Dermis microvascular lymphatic vessel endothelial cell (primary cell): ENCODE measurements at places on chromosomes 16 and 17. TPM values are rescaled to one million over a fixed set of nuclear protein-coding genes. Genes with fewer than 3 reads are reported as not detected.

The CCDC144A gene
- total RNA-seq = 0.77 and 2.5 TPM in 2 replicates

The CACNG4 gene
- total RNA-seq = not detected in 2 replicates

The CX3CL1 gene
- 1.8 and 4.0 TPM in 2 replicates for total RNA-seq

The COPRS gene
- total RNA-seq = 58.9 and 60.1 TPM in 2 replicates

The ITGAX gene
- 0.63 and 0.64 TPM in 2 replicates for total RNA-seq

The PRAC2 gene
- total RNA-seq = not detected in 2 replicates

The NUPR1 gene
- 1.4 and 9.0 TPM in 2 replicates for total RNA-seq

The GPR179 gene
- not detected in 2 replicates for total RNA-seq

The BCO1 gene
- total RNA-seq = under 0.01 TPM in 1 of 2 replicates, not detected in the other

GRCh38 chr17:57415751-57416207 is 159.5 kb downstream of the MSI2 start:
- no peak for DNase-seq

- DNase-seq = no peak
Measured at GRCh38 chr16:14100825-14101224, 29.7 kb downstream of the MRTFB start.

GRCh38 chr17:49575679-49576087 is at the start of gene NXPH3:
NXPH3 (plus strand) TSS chr17:49575871; CDS start chr17:49576220, 349 bp downstream.
- DNase-seq = no peak

DNA sequence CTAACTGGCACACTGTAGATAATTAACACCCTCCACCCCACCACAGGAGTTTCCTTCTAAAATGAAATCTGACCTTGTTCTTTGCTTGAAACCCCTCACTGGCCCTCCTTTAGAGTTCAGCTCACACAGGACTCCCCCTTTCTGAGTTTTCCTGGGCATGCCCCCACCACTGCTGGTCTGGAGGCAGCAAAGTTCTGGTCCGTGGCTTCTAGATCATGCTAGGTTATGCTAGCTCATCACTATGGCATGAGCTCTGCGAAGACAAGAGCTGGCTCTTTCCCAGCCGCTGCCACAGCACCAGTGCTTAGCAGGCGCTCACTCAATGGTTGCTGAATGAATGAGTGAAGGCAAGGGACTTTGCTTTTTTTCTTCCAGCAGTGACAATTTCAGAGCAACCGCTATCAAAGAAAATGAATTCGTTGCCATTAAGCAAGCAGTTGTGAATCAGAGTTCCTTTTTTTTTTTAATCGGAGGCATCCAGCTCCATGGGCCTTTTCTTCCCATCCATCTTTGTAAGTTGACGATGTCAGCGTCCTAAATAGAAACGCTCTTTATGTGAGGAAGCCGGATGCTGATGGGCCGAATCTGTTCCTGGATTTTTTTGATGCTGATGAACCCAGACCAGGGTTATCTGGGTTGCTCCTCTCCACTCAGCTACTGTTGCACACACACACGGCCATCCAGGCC is 80.8 kb upstream of the NOL11 start:
- no peak for DNase-seq

GRCh38 chr16:75761108-75761507 is 34.8 kb upstream of the CPHXL start:
- peak; percentile 7 for DNase-seq

DNA sequence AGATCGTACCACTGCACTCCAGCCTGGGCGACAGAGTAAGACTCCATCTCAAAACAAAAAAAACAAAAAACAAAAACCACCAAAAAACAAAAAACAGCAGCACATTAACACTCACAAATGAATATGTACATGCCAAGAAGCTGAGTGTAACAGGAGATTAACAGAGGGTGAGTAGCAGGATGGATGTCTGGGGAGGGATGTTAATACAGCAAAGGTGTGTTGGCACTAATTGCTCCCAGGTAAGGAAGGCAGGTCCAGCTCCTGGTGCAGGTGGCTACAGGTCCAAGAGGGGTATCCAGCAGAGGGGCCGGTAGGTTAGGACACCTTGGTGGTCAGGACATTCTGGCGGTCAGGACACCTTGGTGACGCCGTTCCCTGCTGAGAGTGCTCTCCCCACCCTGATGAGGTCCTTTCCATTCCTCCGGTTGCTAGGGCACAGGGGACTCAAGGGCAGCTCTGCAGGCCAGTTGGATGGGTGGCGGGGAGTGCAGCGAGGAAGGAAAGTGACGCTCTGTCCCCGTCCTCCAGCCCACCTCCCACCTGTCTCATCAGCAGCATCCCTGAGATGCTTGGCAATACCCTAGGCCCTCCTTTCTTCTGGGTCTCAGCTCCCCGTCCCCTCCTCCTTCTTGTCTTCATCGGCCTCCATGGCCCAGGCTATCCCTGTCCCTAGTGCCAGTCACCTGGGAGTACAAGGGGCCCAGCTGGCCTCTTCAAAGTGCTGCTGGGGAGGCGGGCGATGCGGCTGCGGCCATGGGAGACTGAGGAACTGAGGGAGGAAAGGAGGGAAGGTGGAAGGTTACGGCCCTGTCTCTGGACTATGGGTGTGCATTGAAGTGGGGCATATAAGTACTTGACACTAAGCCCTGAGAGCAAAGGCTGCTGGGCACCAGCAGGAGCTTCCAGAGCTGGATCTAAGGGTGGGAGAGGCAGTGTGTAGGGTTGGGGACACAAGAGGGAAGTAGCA is 10.7 kb upstream of the GFAP start:
- DNase-seq = no peak

DNA sequence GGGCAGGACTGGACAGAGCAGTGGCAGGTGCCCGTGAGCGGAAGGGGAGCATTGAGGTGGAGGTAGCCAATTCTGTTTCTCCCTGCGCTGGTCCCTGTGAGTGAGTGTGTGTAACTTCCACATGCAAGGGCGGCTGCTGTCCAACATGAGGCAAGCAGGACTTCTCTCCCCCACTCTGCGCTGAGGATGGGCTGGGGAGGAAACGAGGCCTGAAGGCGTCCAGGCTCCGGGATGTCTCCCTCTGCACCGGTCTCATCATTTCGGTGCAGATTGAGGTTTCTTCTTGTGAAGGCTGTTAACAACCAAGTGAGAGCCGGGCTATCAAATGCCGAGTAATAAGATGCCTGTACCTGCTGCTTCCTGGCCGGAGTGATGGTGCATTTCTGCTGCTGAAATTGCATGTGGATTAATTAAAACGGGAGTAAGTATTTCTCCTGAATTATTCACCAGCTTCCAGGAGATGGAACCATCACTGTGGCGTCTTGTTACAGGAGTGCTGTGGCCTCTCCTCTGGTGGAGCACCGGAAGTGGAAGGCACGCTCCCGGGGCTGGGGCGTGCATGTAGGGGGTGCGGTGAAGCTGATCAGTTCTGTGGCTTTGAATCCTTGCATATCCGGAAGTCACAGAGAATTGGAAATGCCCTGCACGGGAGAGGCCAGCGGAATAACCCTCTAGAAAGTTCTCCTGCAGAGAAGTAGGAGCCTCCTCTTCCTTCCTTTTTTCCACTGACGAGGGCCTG is 41.7 kb upstream of the MGAT5B start:
- DNase-seq = no peak

DNA sequence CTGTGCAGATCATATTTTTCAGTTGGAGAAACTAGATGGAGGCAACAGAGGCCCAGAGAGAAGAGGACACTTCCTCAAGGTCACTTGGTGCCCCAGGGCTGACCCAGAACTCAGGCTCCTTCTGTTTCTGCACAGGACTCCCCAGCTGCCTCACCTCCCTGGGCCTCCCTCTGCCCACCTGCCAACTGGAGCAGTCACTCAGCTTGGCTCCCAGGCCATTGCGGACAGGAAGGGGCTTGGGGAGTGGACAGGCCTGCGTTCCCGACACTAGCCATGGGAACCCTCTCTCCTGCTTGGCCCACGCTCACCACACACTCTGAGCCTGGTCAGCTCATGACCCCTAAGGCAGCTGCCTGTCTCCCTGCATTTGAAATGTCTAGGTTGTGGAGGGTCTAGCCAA is 78.1 kb upstream of the BRD7 start:
- DNase-seq = no peak

- no peak for DNase-seq
Measured at GRCh38 chr17:76572201-76572910, 13.3 kb downstream of the ST6GALNAC2 start.

DNA sequence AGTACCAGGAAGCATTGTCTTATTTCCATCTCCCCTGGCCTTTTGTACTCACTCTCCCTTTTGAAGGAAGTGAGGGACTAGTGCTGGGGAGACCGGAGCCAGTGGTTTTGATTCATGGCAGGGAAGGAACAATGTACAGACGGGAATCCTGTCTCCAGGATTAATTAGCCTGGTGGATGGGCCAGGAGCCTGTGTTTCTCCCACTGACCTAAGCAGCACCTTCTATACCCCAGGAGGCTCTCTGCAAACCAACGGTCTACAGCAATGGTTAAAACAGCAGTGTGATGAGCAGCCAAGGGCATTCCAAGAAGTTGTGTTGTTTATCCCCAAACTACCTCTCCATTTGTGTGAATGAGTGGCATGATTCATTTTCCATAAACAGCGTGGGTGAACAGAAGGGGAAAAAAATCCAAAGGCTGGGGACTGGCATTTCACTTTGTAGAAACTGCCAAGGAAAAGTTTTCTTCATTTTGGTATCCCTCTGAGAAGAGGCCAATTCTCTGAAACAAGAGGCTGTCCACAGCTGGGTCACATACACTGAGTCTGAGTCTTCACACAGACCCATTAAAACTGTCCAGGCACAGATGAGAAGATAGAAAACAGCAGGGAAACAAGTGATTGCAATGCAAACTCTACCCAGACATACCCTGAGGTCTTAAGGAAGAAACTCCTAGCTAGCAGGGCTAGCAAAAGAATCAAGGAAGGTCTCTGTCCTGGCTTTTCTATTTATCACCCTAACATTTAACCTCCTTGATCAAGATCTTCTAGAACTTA is 18.1 kb downstream of the ANKFN1 start:
- no peak for DNase-seq

- DNase-seq = no peak
Measured at GRCh38 chr16:4318451-4318910, 2.6 kb downstream of the GLIS2 start.

DNA sequence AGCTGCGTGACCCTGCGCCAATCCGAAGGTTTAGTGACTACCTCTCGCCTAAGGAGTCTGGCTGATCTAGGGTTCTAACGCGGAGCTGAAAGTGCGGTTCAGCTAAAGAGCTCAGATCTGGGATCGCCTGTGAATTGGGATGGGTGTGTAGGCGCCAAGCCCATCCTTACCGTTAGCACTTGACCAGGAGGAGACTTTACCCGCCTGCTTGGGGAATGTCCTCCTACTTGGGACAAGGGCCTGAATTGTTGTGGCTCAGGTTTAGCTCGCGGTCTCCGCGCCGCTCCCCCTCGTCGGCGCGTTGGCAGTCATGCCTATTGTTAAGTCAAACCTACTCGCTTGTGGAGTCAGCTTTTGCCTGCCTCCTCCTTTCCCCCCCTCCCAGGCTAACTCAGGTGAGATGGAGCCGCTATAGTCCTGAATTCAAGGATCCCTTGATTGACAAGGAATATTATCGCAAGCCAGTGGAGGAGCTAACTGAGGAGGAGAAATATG is 480 bp downstream of the MRPS7 start:
- DNase-seq = peak; percentile 51

DNA sequence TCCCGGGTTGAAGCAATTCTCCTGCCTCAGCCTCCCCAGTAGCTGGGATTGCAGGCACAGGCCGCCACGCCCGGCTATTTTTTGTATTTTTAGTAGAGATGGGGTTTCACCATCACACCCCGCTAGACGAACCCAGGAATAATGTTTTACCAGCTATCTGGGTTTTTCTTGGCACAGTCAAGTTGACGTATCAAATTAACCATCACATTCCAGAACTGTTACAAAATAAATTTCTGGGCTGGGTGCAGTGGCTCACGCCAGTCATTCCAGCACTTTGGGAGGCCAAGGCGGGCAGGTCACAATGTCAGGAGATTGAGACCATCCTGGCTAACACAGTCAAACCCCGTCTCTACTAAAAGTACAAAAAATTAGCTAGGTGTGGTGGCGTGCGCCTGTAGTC is 501.2 kb downstream of the SHISA9 start:
- DNase-seq = no peak

DNA sequence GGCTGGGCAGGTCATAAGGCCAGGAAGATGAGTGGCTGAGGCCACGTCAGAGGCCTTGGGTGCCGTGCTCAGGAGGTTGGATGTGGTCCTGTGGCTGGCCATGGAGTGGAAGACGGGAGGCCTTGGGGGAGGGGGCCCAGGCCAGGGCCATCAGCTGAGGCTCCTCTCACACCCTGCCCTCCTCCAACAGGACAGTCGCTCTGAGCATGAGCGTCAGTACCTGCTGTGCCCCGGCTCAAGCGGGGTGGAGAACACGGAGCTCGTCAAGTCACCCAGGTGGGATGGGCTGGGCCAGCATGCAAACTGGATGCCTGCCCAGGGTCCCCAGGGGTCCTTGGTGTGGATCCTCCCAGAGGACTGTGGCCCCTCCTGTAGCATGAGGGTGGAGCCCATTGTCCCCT is 19.2 kb downstream of the POLR3E start:
- no peak for DNase-seq

DNA sequence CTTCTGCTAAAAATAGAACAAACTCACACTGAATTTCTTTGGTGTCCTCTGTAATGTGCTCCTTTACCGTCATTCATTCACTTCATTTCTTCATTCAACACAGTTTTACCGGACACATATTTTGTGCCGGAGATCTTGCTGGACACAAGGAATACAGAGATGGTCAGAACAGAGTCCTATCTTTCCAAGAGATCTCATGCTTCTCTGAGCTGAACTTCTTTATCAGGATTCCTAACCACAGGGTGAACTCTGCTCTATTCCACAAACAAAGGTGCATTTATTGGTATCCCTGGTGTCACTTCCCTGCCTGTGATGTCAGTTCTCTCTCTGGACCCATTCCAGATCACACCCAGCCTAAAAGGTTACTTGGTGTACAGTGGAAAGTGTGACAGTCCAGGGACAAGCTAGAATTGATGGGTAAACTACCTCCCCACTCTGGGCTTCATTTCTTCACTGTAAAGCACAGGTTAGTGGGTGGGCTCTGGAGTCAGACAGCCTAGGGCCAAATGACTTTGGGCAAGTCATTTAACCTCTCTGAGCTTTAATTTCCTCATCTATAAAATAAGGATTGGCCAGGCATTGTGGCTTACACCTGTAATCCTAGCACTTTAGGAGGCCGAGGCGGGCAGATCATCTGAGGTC is 4.2 kb downstream of the IFI35 start:
- peak; percentile 87 for DNase-seq

DNA sequence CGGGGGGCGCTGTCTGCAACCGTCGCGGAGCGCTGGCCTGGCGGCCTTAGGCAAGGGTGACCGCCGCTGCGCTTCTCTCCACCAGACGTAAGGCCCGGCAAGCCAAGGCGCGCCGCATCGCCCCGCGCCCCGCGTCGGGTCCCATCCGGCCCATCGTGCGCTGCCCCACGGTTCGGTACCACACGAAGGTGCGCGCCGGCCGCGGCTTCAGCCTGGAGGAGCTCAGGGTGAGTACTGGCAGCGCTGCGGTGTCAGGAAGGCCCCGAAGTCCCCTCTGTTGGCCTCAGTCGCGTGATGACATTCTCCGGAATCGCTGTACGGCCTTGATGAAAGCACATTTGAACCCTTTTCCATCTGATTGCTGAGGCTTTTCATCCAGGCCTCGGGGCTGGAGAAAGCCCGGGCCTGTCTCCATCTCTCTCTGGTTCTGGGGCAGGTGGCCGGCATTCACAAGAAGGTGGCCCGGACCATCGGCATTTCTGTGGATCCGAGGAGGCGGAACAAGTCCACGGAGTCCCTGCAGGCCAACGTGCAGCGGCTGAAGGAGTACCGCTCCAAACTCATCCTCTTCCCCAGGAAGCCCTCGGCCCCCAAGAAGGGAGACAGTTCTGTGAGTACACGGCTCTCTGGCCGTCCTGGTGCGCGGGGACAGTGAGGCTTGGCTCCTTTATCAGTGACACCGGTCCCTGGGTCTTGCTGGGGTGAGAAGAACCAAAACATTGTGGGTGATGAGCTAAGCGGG is 831 bp downstream of the RPL13 start:
- DNase-seq = no peak
